Stimulated activated CD4-positive, alpha-beta T cell treated with anti-CD3 and anti-CD28 coated beads, Interleukin-2, amount 100 ng/mL, for 24 hours (primary cell): ENCODE measurements at places on chromosomes 4 and X.

- DNase-seq: no peak
Measured at GRCh38 chr4:80459918-80460473, 124.5 kb downstream of the CFAP299 start.

DNA sequence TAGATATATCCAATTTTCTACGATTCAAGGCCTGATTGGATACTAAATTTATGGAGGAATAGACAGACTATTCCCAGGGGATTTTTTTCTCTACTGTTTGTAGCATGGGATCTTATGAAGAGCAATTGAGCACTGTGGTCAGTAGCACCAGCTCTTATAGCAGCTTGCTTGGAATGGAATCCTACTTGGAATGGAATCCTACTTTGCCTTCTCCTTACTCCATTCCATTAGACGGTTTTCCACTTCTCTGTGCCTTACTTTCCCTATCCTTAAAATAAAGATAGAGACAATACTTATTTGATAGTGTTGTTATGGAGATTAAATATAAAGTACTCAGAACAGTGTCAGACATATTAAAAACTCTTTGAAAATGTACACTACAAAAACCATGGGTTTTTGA lies 133.5 kb downstream of the BTC start:
- DNase-seq: no peak

DNA sequence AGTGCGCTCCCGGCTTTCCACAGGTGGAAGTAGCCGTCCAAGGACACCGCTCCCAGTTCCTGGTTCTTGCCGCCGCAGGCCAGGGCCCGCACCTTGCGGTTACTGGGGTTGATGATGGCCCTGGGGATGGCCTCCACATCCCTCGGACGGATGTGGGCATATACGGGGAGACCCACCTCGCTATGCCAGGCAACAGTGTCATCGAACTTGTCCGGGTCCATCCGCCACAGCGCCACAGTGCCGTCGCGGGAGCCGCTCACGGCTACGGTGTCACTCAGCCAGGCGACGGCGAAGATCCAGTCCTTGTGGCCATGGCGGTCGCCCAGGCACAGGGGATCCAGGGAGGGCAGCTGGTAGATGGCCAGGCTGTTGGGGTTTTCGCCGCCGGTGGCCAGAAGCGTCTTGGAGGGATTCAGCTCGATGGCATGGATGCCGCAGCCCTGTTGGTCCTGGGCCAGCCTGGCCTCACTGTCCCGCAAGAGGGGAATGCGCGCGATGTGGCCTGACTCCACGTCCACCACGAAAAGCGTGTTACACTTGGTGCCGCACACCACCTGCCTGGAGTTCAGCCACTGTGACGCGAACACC lies 795 bp downstream of the DCAF12L1 start:
- DNase-seq: no peak

DNA sequence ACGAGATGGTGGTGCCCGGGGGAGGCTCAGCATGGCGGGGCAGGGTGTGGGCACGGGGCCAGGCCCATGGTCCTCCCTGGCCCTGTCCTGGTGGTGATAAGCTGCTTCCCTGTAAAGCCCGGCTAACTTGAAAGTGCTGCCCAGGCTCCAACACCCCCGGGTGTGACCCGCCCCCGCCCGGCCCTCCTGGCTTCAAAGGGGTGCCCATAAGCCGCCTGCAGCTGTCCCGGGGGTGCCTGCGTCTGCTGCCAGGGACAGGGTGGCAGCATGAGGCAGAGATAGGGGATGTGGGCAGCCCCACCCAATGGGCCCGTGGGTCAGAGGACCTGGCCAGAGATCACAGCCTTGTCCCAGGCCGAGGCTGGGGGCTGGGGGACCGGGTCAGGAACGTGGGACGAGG lies 18.1 kb downstream of the FGFRL1 start:
- DNase-seq: no peak

DNA sequence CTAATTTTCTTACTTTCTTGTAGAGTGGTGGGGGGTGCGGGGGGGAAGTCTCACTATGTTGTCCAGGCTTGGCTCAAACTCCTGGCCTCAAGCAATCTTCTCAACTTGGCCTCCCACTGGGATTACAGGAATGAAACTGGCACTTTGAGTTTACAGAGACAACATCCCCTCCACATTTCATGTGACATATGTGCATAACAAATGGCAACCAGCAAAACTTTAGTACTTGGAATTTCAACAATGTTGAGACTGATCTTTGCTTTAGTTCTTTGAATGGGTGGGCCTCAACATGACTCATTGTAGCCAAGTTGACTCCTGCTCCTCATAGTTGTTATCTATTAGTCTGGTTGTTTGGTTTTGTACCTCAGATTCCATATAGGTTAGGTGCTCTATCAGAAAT lies 11.4 kb upstream of the FMR1 start:
- no peak for DNase-seq

GRCh38 chrX:137313627-137314026 lies 252.3 kb upstream of the ZIC3 start:
- no peak for DNase-seq

GRCh38 chrX:85244450-85245211 lies 840 bp downstream of the ZNF711 start:
- peak; percentile 0 for DNase-seq

DNA sequence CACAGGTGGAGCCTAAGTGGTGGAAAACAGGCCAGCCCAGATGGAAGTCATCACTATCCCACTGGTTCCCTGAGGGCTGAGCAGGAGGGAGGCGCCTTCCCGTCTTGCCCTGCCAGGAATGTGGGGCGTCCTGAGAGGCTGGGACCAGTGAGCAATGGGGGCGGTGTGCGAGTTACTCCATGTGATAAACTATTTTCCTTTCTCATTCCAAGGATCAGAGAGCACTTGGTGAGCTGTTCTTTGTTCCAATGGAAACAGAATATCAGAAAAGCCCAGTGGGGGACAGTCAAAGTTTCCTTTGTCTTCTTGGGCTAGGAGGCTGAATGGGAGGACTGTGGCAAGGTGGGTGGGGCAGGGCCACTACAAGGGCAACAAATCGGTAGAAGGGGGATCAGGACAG lies 86.2 kb downstream of the NHSL2 start:
- no peak for DNase-seq

DNA sequence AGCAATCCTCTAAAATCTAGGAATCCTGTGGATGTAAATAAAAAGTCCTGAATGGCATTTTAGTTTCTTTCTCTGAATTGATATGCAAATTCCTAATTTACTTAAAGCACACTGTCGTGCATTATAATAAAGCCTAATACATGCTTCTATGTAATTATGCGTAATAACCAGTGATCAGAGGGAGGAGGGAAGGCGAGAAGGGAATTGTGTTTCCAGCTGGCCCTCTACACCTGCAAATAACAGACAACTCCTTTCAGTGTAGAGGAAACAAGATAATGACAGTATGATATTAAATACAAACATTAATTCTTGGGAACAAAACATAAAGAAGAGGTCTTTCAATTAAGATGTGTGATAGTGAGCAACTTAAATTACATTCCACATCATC lies 419.6 kb upstream of the LCORL start:
- DNase-seq: no peak

GRCh38 chr4:132240081-132240480 lies 909.0 kb upstream of the PCDH10 start:
- DNase-seq: no peak

DNA sequence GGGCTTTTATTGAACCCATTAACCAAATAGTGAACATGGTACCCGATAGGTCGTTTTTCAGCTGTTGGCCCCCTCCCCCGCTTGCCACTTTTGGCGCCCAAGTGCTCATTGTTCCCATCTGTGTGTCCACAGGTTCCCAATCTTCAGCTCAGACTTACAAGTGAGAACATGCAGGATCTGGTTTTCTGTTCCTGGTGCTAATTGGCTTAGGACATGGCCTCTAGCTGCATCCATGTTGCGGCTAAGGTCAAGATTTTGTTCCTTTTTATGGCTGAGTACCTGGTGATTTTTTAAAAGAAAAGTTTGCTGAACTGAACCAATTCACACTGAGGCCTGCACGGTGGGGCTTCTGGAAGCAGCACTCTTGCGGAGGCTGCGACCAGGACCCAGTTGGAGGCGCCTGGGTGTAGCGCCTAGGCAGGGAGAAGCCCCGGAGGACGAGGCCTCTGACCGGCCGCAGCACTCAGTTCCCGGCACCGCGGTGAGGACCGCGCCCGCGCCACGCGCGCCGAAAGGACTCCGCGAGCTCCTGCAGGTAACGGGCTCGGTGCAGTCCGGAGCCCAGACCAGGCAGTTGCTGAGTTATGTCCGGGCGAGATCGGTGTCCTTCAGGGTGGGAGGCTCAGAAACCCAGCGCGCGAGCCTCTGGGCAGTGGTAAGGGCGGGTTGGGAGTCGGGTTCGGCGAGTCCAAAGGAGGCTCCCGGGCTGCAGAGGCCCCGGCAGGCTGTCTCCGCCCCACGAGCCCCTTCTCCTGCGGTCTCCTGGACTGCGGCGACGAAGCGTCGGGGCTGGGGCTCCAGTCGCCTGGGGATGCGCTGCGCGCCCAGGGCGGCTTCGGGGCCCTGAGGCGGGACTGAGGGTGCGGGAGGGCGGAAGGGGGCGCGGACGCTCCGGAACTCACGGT lies 15.8 kb upstream of the SLC25A4 start:
- no peak for DNase-seq

- no peak for DNase-seq
Measured at GRCh38 chrX:153922932-153923857, 2.9 kb downstream of the ARHGAP4 start.

DNA sequence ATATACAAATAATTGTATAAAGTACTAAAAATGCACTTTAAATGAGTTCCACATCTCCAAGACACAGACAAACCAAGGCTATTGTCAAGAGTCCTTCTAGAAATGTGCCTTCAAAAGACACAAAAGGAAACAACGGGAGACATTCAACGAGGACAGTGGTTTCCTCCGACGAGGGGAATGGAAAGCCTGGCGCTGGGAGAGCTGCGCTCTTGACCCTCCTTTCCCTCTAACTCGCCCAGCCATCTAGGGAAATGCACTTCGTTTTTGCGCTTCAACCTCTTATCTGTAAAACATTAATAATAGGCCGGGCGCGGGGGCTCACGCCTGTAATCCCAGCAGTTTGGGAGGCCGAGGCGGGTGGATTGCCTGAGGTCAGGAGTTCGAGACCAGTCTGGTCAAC lies 37.0 kb downstream of the ZFP42 start:
- no peak for DNase-seq

DNA sequence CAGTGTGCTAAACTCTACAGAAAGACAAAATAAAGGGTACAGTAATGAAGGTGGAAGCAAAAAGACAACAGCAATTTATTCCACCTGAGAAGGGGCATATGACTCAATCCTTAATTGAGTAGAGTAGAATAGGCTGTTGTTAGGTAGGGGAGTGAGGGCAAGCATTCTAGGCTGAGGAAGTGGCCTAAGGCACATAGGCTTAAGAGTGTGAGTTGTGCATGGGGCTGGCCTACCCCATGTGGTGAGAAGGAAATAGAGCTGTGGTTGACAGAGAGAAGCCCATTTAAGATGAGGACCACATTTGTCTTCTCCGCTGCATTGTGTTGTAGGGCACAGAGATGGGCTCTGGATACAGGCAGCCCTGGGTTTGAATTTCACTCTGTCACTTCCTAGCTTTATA lies 3.4 kb upstream of the ZCCHC18 start:
- no peak for DNase-seq

DNA sequence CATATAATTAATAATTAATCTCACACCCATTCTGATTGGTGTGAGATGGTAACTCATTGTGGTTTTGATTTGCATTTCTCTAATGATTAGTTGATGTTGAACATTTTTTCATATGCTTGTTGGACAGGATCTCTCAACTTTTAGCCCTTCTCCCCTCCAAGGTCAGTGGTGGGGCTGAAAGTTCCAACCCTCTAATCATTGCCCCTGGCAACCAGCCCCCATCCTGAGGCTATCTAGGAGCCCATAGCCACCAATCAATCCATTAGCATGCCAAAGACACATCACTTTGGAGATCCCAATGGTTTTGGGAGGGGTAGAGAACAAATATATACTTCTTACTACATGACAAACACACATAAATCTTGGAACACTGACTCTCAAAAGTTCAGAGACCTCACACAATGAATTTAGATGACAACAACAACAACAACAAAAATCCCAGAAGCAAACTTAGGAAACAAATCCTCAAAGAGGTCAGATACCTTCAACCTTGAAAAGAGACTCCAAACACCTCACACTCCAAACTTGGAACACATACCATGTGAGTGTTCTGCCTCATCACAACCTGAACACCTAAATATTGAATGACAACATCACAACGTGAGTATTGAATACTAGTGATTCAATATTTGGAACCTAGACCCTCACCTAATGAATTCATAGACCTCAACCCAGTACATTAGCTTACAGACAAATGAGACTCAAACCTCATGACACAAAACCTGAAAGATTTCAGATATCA lies 19.0 kb upstream of the PAGE4 start:
- DNase-seq: no peak

DNA sequence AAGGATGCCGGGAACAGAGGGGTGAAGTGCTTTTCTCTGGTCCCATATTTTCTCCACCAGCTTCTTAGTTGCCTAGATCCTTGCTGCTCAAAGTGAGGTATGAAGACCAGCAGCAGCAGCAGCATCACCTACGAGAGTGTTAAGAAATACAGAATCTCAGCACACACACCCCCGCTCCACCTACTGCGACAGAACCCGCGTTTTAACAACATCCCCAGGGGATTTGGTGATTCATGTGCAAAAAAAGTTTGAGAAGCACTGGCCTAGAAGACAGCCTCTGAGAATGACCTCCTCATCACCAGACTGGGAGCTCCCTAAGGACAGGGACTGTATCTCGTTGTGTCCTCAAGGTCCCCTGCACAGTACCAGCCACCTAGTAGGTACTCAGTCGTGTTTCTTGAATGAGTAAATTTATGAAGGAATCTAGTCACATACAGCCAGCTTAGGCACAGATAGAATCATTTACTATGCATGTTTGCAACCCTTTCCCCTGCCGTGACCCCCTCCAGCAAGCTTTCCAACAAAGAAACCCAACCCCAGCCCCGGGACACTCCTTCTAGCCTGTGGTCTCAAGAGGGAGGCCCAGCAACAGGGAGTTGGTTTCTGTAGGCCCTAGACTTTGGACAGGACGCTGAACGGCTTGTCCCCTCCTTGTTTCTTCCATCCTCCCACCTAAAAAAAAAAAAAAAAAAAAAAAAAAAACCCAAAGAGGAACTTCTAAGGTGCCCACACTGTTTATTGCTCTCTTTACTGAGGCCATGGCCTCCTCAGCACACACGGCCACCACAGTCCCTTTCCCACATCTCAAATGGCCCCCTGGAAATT lies 21.5 kb downstream of the RTL5 start:
- no peak for DNase-seq

DNA sequence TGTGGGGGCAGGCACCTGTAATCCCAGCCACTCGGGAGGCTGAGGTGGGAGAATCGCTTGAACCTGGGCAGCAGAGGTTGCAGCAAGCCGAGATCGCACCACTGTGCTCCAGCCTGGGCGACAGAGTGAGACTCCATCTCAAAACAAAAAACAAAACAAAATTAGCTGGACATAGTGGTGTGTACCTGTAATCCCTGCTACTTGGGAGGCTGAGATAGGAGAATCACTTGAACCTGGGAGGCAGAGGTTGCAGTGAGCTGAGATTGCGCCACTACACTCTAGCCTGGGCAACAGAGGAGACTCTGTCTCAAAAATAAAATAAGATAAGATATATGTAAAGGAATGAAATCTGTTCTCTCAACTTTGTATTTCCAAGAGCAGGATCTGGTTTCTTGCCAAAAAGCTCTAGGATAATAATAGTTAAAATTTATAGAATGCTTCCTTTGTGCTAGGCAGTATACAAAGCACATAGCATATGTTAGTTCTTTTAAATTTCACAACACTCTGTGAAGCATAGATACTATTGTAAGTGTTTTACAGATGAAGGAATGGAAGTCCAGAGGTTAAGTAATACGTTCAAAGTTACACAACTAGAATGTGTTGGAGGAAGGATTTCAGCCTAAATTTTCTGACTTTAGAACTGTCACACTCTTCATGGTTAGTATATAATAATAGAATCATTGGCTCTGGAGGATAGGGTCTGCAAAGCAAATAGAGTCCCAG lies 10.3 kb downstream of the MRPL1 start:
- no peak for DNase-seq
